ENCODE measurements at places on chromosomes 4 and X.

DNA sequence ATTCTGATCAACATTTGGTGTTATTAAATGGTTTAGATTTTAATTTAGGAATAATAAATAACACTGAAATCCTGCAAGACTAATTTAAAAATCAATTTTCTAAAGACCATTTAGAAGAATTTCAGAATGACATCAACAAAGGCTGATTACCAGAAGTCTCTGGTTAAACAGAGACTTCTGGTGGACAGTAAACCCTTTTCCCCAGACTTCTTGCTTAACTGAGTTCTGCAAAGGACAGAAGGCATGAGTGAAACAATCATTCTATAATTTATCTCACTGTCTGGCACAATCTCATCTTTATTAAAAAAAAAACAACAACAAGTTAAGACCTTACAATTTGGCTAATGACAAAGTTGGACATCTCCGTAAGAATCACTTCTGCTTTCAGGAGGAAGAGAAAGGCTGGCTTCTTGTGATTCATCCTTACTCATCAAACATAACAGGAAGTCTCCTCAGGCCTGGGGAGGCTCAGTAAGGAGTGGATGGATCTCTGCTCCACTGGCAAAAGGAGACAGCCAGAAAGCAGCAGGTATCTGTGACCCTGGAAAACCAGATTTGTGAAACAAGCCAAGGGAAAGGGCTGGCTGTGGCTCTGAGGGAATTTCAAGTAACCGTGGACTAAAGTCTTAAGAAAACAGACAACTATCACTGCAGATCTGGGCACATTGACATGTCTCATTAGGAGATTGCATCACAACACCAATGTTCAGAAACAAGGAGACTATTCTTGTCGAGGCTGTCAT, 908 bp upstream of the TLR6 start:
- DNase-seq, result peak; percentile 42

DNA sequence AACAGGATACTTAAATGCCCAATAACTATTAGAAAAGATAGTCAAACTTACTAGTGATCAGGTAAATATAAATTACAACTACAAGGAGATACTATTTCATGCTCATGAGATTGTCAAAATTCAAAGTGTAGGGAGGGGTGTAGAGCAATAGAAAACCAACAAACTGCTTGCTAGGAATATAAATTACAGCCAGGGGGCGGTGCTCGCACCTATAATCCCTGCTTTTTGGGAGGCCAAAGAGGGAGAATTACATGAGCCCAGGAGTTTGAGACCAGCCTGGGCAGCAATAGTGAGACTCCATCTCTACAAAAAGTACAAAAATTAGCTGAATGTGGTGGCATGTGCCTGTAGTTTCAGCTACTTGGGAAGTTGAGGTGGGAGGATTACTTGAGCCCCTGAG, 556.5 kb upstream of the NR3C2 start:
- DNase-seq, result no peak

DNA sequence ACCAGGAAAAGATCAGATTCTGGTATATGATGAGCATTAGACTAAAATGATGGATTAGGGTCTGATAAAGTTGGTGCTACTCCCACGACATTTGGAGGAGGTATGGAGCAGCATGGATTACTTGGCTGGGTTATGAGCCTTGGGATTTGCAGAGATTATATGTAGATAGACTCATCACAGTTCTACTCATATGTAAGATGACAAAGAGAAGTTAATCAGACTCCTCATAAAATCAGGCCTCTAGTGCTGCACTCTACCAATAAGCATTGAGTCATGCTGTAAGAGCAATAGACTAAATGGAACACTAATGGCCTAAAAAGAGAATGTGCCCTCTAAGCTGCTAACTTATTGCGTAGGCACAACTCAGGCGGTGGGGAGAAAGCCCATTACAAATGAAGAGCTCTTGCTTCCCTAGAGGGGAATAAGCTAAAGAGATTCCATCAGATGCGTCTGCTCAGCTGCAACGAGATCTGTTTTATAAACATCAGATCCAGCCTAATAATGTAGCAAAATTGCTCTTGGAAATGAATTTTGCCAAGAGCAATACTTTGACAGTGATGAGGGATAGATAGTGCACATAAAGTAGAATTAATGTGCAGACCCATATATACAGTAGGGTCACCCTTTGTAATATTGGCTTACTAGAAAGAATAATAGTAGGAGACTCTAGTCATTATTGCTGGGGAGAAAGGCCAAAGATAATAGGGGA, 17.5 kb downstream of the LIAS start:
- DNase-seq, result no peak

GRCh38 chrX:80751456-80751855, 58.2 kb downstream of the BRWD3 start:
- no peak for DNase-seq

GRCh38 chr4:29151584-29151983, 1568.6 kb upstream of the PCDH7 start:
- no peak for DNase-seq
